Fibroblast of pulmonary artery (primary cell): ENCODE measurements at places on chromosomes 12 and 14.
A peak's percentile ranks its signal among the peaks of the same experiment; 100 is the strongest.

DNA sequence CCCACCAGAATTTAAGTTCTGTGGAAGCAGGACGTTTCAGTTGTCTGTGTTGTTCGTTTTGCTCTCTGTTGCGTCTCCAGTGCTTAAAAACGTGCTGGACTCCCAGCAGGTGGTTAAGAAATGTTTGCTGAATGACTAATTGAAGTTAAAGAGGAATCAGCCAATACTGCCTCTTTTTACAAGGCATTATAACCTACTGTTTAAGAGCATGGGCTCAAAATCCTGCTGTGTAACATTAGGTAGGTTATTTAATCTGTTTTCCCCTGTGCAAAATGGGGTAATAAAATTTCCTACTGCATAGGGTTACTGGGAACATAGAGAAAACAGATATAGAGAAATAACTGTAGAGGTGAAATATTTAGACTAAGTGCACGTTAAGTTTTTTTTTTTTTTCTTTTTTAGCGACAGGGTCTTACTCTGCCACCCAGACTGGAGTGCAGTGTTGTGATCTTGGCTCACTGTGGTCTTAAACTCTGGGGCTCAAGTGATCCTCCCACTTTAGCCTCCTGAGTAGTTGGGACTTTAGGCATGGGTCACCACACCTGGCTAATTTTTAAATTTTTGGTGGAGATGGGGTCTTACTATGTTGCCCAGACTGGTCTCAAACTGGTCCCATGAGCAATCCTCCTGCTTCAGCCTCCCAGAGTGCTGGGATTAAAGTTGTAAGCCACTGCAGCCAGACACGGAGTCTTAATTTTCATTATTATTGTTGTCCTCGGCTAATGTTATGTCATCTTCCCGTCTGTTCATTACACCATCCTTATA lies 139.4 kb upstream of the PRICKLE1 start:
- no peak for DNase-seq

DNA sequence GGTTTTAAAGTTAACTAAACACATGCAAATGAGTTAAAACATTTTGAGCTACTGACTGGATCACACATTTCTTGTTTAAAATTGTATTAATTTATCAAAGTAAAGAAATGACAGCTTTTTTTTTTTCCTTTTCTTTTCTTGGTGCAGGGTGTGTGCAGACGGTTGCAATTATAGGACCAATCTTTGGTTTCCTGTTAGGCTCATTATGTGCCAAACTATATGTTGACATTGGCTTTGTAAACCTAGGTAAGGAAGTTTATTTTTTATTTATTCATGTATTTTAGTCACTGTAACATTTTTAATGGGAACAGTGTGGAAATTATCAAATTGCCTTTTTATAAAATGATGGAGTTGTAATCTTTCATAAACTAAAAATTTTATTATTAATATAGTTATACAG lies 21.9 kb downstream of the SLCO1C1 start:
- no peak for DNase-seq

DNA sequence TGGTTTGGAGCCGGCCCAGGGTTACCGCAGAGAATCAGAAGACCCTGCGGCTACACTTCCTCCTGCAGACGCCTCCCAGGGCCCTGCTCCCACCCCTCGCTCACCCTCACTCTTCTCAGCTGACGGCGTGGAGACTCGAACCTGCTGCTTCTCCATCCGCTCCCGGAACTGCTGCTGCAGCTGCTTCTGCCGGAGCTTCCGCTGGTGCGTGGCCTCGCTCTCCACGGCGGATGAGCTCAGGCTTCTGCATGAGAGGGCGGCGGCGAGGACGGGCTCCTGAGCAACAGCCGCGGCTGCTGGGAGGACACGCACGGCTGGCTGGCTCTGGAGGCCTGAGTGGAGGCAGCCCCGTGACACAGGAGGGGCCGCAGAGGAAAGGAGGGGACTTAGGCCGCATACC lies 33.3 kb downstream of the RAD52 start:
- DNase-seq: no peak

GRCh38 chr14:91649930-91650329 lies 82.0 kb downstream of the CATSPERB start:
- DNase-seq: peak; percentile 70

DNA sequence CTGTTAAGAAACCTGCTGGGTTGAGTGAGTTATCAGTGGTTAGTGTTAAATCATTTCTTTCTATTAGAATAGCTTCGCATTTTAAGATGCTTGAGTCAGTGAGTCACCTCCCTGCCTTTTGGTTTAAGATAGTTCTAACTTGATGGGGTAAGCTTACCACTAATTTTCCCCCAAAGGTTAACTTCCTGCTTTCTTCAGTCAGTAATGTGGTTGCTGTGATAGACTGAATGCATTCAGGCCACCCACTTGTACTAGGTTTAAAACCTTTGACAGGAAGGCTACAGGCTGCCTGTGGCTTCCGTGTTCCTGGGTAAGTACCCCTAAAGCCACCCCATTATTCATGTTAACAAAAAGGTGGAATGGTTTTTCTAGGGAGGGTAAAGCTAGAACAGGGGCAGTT lies 25.3 kb downstream of the CLEC2A start:
- DNase-seq: no peak

GRCh38 chr12:132502149-132502881 lies 12.4 kb downstream of the FBRSL1 start:
- no peak for DNase-seq

DNA sequence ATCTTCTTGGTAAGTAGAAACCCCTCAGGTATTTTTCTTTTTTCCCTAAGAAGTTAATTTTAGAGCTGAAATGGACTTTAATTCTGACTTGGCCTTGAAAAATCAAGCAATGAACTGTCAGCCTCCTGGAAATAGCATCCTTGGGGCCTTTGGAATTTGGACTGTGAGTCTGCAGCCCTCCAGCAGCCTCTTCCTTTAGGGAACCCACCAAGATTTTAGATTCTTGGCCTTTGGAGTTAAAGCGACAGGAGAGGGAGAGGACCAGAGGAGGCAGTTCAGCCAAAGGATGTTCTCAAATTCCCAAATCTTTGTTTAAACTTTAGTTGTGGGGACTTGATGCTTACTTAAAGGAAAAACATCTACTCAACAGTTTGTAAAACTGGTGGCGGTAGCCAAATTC lies 288.6 kb downstream of the AACS start:
- DNase-seq: no peak

DNA sequence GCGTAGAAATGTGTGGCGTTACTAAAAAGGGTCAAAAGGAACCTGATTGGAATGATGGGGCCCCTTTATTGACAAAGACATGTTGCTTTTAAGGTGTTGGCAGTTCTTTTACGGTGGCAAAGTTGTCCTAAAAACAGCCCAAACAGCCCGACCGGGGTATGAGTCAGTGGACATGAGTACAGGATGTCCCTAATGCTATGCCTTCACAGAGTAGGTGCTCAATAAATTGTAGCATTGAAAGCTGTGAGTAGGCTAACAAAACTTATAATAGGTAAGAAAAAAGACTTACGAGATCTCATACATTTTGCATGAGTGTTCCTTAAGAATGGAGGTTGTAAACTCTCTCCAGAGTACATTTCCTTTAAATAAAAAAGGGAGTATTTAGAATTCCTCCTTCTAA lies 2.6 kb downstream of the ELK3 start:
- no peak for DNase-seq

DNA sequence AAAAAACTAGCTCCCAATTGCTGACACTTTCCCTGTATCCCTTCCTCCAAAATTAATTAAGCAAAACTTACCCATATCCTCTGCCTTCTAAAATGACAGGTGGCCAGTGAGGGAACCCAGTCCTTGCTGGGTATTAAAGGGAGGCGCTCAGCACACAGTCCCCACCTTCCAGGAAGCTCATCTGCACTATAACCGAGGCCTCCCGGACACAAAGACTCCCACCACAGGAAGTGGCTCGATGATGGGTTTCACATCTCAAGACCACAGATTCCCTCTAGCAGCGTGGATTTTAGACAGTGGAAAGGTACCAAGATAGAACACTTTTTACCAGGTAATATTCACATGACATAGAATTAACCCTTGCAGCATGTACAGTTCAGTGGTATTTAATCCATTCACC lies 126.8 kb upstream of the NCOR2 start:
- DNase-seq: no peak

DNA sequence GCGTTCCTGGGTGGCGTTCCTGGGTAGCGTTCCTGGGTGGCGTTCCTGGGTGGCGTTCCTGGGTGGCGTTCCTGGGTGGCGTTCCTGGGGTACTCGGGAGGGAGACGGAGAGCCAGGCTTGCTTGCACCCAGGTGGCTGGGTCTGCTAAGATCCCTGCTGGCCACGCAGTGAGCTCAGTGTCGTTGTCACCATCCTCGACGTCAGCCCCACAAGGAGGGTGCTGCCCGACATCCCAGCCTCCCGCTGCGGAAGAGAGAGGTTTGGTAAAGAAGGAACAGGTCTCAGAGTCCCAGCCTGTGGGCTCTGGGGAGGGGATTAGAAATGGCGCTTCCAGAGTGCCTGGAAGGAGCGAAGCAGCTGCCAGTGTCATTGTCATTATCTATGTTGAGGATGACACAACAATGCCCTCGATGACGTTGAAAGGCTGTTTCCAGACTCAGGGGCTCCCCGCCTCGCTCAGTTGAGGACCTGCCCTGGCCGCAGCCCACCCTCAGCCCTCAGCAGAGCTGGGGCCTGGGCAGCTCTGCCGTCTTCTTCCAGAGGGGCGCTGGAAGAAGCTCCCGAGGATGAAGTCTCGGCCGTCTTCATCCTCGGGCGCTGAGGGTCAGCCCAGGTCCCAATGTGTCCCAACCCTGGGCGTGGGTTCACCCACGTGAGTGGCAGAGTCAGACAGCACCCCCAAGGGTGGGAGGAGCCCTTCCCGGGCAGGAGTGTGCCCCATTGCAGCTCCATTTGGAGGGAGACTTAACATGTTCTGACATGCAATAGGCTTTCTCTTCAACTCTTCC lies 328.8 kb downstream of the ADGRD1 start:
- no peak for DNase-seq

GRCh38 chr14:91947475-91948184 lies at the start of gene FBLN5:
Gene FBLN5 (minus strand): TSS chr14:91947694. CDS start chr14:91947229, 465 bp downstream.
- DNase-seq: peak; percentile 76

DNA sequence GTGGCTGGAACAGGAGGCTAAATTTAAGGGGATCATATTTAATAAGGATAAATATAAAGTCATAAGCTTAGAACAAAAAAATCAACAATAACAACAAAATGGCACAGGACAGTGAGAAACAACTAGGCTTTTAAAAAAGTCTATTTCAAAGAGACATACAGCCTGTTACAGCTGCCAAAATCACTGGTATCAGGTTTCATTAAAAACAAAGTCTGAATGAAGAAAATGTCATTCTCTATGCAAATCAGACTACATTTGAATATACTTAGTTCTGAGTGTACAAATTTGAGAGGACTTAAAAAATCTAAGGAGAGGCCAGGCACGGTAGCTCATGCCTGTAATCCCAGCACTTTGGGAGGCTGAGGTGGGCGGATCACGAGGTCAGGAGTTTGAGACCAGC lies 44.0 kb downstream of the TFCP2 start:
- peak; percentile 6 for DNase-seq

GRCh38 chr14:60867503-60868172 lies 113.2 kb downstream of the TRMT5 start:
- no peak for DNase-seq

GRCh38 chr12:98955284-98955683 lies 310.2 kb downstream of the APAF1 start:
- DNase-seq: peak; percentile 5
